ENCODE measurements at places on chromosomes 6 and 20. TPM values are rescaled to one million over a fixed set of nuclear protein-coding genes. Genes with fewer than 3 reads are reported as not detected.

DNA sequence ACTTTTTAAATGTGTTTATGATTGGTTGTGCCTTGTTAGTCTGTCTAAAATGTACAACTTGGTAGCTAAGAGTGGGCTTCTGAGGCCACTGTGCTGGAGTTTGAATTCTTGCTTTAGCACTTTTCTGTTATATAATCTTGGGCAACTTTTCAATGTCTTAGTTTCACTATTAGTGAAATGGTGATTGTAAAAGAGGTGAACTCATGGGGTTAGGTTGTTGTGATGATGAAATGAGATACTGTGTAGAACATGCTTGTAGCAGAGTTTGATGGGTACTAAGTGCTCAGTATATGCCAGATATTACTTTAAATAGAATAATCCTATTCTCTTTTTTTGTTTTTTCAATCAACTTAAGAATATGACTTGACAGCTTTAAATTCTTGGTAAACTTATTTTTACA is 624.7 kb downstream of the CD109 start:
- no peaks in the 10 kb centered on the region for H3K4me1 ChIP-seq
- H3K27me3 ChIP-seq: no peaks in the 10 kb centered on the region
- DNase-seq: no peak
- H3K4me3 ChIP-seq: no peak overlapping the region
- H3K36me3 ChIP-seq: no peaks in the 10 kb centered on the region

GRCh38 chr6:17932330-17932852 is 55.0 kb downstream of the KIF13A start:
- peak overlapping the region; percentile 2 for H3K4me3 ChIP-seq
- H3K27me3 ChIP-seq: no peaks in the 10 kb centered on the region
- H3K36me3 ChIP-seq: no peaks in the 10 kb centered on the region
- peak; percentile 57 for DNase-seq
- H3K27ac ChIP-seq: peak overlapping the region; percentile 84

BPIFA1 gene
- not detected for total RNA-seq

- H3K4me1 ChIP-seq: peaks cover 36% of the 10 kb centered on the region
- H3K27me3 ChIP-seq: no peaks in the 10 kb centered on the region
- H3K4me3 ChIP-seq: peak overlapping the region; percentile 39
- peak overlapping the region; percentile 89 for H3K27ac ChIP-seq
- H3K36me3 ChIP-seq: no peaks in the 10 kb centered on the region
Measured at GRCh38 chr6:144266091-144266649, 19.0 kb upstream of the UTRN start.

DNA sequence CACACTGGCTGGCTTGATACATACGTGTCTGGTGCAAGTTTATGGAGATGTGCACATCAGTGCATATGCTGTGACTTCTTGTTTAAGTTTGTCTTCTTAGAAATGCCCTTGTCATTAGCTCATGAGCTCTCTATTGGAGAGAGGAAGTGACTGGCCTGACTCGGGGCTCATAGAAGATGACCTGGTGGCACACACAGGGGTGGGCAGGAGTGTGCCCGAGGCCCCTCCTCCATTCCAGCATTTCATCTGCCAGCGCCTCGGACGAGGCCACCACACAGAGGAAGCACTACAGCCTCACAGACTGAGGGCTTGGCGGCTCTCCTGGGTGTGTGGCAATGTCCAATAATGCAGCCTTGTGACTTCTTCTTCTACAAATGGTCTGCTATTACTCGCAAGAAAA is 109.7 kb downstream of the FAM120B start:
- H3K36me3 ChIP-seq: no peaks in the 10 kb centered on the region
- peaks cover 47% of the 10 kb centered on the region for H3K27me3 ChIP-seq
- no peak overlapping the region for H3K27ac ChIP-seq
- H3K4me1 ChIP-seq: no peaks in the 10 kb centered on the region
- no peak overlapping the region for H3K4me3 ChIP-seq

DNA sequence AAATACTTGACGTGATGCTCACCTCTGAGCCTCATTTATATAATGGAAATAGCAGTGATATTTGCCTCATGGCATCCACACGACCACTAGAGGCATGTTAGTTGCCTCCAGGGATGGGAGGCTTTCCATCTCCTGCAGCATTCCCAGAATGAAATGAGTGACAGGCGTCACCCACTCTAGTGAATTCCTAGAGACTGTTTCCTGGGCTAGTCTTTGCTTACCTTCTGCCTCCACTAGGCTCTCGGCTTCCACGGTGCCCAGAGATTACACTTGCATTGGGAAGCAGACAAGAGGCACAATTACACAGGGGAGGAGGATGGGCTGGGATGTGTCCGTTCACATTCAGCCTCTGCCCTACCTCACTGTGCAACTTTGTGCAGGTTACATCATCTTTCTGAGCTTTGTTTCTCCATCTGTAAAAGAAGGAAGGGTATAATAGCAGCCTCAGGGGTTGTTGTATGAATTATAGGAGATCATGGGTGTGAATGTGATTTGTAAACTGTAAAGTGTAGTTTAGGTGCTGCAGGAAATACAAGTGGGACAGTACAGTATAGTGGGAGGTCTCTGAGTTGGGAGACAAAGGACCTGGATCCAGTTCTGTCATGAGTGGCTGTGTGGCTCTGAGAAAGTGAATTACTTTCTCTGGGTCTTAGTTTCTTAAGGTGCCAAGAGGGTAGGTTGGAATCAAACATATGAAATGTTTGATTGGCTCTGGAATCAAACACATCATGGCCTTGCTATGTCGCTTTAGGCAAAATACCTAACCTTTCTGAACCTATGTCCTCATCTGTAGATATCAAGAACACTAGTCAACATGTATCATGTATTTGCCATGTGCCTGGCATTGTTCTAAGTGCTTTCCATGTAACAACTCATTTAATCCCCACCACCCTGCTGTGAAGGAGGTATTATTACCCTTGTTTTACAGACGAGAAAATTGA is 3.6 kb upstream of the VSTM2L start:
- DNase-seq: no peak
- H3K36me3 ChIP-seq: no peaks in the 10 kb centered on the region
- peaks cover 71% of the 10 kb centered on the region for H3K27me3 ChIP-seq

All from left ventricle myocardium inferior (tissue), 1 donor.